Kidney (tissue), 22 donors: ENCODE measurements at places on chromosomes 11 and 22. TPM values are rescaled to one million over a fixed set of nuclear protein-coding genes. Genes with fewer than 3 reads are reported as not detected.
A peak's percentile ranks its signal among the peaks of the same experiment; 100 is the strongest.

DNA sequence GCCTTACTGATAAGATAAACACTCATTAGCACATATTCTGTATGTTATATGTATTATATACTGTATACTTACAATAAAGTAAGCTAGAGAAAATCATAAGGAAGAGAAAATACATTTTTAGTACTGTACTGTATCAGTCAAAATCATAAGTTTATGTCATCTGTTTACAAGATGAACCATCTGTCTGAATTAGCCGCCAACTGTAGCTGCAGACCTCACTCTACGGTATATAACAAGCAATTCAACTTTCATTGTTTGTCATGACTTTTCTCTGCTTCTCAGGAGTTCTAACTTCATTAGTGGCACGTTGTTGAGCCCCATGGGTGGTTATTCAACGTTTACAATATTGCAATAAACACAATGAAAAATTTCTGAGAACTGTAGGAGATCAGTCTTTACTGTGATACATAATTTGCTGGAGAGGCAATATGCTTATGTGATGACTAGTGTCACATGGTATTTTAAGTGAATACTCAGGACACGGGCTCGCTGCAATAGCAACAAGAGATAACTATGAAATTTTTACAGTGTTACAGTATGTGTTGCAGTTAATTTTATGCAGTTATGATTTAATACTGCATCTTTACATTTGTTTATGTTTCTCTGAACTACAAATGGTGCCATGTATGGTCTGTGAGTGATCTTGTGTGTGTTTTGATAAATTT lies 132.2 kb upstream of the CTSC start:
- no peak overlapping the region for H3K4me3 ChIP-seq
- H3K4me1 ChIP-seq, result no peaks in the 10 kb centered on the region
- no peaks in the 10 kb centered on the region for H3K27me3 ChIP-seq
- no peak overlapping the region for H3K27ac ChIP-seq

GRCh38 chr11:120392793-120393192 lies 56.6 kb downstream of the ARHGEF12 start:
- H3K27ac ChIP-seq, result no peak overlapping the region
- no peaks in the 10 kb centered on the region for H3K36me3 ChIP-seq
- no peaks in the 10 kb centered on the region for H3K27me3 ChIP-seq
- DNase-seq, result no peak
- peaks cover 11% of the 10 kb centered on the region for H3K4me1 ChIP-seq
- no peak overlapping the region for H3K4me3 ChIP-seq

THY1 gene
- 17.5 TPM for total RNA-seq

DNA sequence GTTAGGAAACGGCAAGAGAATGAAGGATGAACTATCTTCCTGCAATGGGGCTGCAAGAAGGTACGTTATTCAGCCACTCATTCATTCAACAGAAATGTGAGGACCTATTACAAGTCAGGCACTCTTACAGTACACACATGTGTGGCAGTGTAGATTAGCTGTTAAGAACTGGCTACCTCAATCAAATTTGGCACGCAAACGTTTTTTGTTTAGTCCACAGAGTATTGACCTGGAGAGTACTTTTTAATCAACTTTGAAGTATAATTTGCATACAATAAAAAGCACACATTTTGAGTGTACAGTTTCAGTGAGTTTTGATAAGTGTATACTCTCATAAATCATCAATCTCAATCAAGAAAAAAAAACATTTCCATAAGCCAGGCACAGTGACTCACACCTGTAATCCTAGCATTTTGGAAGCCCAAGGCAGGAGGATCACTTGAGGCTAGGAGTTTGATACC lies 24.2 kb downstream of the MRTFA start:
- H3K4me1 ChIP-seq, result no peaks in the 10 kb centered on the region
- no peaks in the 10 kb centered on the region for H3K27me3 ChIP-seq
- H3K36me3 ChIP-seq, result no peaks in the 10 kb centered on the region
- no peak overlapping the region for H3K27ac ChIP-seq
- DNase-seq, result no peak

OR6A2 gene
- 0.25 TPM for total RNA-seq

UBQLNL gene
- total RNA-seq, result 0.69 TPM

GRCh38 chr22:42062506-42063170 lies 8.0 kb downstream of the NAGA start:
- no peaks in the 10 kb centered on the region for H3K4me1 ChIP-seq
- H3K27ac ChIP-seq, result no peak overlapping the region
- H3K36me3 ChIP-seq, result no peaks in the 10 kb centered on the region
- no peak for DNase-seq
- no peaks in the 10 kb centered on the region for H3K27me3 ChIP-seq

GRCh38 chr22:48177631-48178030 lies 1415.2 kb downstream of the TBC1D22A start:
- H3K4me1 ChIP-seq, result no peaks in the 10 kb centered on the region
- no peaks in the 10 kb centered on the region for H3K27me3 ChIP-seq
- DNase-seq, result no peak

CREBZF gene
- 44.7 TPM for total RNA-seq

GRCh38 chr11:134581966-134582769 lies 170.1 kb upstream of the B3GAT1 start:
- H3K4me1 ChIP-seq, result no peaks in the 10 kb centered on the region
- no peaks in the 10 kb centered on the region for H3K36me3 ChIP-seq
- DNase-seq, result no peak
- H3K27me3 ChIP-seq, result no peaks in the 10 kb centered on the region
- H3K27ac ChIP-seq, result no peak overlapping the region
- no peak overlapping the region for H3K4me3 ChIP-seq

DNA sequence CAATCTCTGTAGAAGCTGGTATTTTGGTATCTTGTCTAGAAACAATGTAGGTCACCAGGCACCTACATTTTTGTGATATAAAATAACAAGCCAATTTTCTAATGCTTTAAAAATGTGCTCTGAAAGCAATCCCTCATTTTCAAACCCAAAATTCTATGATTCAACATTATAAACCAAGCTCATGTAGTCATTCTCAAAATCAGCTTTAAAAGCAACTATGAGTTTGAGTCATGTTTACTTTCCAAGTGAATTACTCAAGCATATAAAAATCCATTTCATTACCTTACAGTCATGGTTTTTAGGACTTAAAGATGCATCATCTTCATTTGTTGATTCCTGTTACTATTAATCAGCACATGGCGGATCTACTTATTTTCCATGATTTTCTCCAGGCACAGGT lies 216.4 kb downstream of the GRM5 start:
- H3K27ac ChIP-seq, result no peak overlapping the region
- no peaks in the 10 kb centered on the region for H3K27me3 ChIP-seq
- DNase-seq, result no peak

DNA sequence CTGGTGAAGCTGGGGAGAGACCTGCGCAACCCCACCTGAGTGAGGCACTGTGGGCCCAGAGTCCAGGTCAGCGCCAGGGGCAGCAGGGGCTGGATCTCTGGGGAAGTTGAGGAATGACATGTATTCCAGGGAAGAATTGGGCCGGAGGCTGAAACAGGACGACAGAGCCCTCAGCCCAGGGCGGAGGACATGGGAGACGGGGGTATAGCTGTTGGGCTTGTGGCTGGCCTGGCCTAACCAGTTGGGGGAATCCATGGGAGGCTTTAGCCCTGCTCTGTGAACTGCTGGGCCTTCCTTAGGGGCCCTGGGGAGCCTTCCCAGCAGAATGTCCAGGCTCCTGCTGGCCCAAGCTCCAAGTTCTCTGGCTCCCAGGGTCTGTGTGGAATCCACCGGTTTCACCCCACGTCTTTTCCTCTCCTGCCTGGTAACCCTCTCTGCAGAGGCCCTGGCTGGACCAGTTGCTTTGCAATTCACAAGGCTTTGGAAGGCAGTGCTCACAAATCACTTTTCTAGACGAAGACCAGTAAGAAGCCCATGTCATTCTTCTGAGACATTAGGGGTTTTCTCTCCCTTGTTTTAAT lies 50.4 kb upstream of the KCNQ1OT1 start:
- H3K4me1 ChIP-seq, result no peaks in the 10 kb centered on the region
- H3K36me3 ChIP-seq, result no peaks in the 10 kb centered on the region
- H3K27ac ChIP-seq, result no peak overlapping the region
- no peak overlapping the region for H3K4me3 ChIP-seq

DNA sequence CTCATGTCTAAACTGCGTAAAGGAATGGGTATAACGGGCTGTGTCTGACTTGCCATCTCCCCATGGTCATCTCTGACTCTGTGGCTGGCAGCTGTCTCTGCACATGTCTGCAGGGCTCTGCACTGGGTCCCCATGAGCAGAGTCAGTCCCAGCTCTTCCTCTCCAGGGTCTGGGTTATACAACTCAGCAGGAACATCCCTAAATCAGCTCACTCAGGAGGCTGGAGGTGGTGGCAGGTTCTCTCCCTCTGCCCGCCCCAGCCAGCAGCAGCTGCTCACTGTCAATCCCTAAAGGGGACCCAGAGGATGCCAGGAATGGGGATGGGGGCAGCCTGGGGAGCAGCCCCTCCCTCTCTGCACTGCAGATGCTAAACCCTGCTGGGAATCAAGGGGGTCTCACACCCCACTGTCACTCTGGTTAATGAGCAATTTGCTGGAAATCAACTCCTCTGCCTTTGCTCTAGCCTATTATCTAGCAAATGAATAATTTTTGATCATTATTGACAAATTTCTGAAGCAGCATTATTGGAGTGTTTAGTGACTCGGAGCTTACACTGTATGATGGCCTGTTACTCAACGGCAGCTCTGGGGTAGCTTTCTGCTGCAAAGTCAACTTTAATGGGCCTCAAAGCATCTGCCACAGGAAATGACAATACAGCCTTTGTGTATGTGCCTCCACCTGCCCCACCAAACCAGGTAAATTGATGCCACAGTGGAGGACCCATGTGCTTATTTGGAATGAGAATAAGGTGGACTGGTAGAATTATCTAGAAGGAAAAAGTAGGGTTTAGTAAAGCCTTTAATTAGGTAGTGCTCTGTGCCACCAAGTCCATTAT lies 55.7 kb upstream of the SHANK2 start:
- H3K27ac ChIP-seq, result no peak overlapping the region
- H3K36me3 ChIP-seq, result no peaks in the 10 kb centered on the region
- H3K27me3 ChIP-seq, result no peaks in the 10 kb centered on the region

GRCh38 chr22:21866833-21867527 lies 465 bp downstream of the MAPK1 start:
- peaks cover 11% of the 10 kb centered on the region for H3K4me1 ChIP-seq
- no peaks in the 10 kb centered on the region for H3K27me3 ChIP-seq
- H3K4me3 ChIP-seq, result peak overlapping the region; percentile 83
- H3K36me3 ChIP-seq, result no peaks in the 10 kb centered on the region
- H3K27ac ChIP-seq, result peak overlapping the region; percentile 71

- H3K27me3 ChIP-seq, result no peaks in the 10 kb centered on the region
- H3K36me3 ChIP-seq, result peaks cover 4% of the 10 kb centered on the region
- no peak for DNase-seq
- H3K27ac ChIP-seq, result no peak overlapping the region
- no peak overlapping the region for H3K4me3 ChIP-seq
- peaks cover 16% of the 10 kb centered on the region for H3K4me1 ChIP-seq
Measured at GRCh38 chr22:41442240-41442792, 4.3 kb downstream of the TOB2 start.

GRCh38 chr11:110148775-110149744 lies 55.9 kb downstream of the ZC3H12C start:
- no peaks in the 10 kb centered on the region for H3K27me3 ChIP-seq
- no peak overlapping the region for H3K4me3 ChIP-seq
- no peak overlapping the region for H3K27ac ChIP-seq
- no peak for DNase-seq

ZNF280A gene
- total RNA-seq, result not detected

DNA sequence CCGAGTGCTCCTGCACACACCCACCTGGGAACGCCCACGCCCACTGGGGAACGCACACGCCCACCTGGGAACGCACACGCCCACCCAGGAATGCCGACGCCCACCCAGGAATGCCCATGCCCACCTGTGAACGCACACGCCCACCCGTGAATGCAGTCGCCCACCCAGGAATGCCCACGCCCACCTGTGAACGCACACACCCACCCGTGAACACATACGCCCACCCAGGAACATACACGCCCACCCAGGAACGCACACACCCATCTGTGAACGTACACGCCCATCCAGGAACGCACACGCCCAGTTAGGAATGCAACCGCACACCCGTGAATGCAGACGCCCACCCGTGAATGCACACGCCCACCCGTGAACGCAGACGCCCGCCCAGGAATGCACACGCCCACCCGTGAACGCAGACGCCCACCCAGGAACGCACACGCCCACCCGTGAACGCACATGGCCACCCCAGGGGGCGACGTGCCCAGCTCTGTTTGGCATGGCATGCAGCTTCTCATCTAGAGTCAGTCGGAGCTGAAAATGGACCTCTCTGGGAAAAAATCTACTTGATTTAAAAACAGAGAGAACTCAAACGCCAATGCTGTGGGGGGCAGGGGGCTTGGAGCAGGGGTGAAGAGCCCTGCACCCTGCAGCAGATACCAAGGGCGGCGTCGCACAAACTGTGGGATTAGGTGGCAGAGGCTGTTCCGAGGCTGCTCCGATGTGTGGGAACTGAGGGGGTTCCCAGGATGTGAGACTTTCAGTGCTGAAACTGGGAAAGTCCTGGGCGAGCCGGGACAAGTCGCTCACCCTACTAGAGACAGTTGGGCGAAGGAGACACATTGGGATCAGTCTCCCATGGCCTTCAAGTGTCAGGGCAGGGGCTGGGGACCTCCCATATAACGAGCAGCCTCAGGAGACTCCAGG lies 83.3 kb downstream of the MYEOV start:
- H3K36me3 ChIP-seq, result no peaks in the 10 kb centered on the region
- H3K27me3 ChIP-seq, result no peaks in the 10 kb centered on the region
- no peaks in the 10 kb centered on the region for H3K4me1 ChIP-seq
- H3K4me3 ChIP-seq, result no peak overlapping the region
- DNase-seq, result no peak
- H3K27ac ChIP-seq, result no peak overlapping the region

MPEG1 gene
- 33.1 TPM for total RNA-seq

CST6 gene
- 5.9 TPM for total RNA-seq

MAPK8IP2 gene
- total RNA-seq, result 1.1 TPM

TMPRSS5 gene
- total RNA-seq, result 0.60 TPM

- no peak overlapping the region for H3K4me3 ChIP-seq
- H3K27me3 ChIP-seq, result no peaks in the 10 kb centered on the region
- H3K27ac ChIP-seq, result no peak overlapping the region
- H3K4me1 ChIP-seq, result no peaks in the 10 kb centered on the region
- peaks cover 27% of the 10 kb centered on the region for H3K36me3 ChIP-seq
Measured at GRCh38 chr22:41264408-41264941, 21.5 kb downstream of the RANGAP1 start.

CNGA4 gene
- 0.22 TPM for total RNA-seq

STX3 gene
- total RNA-seq, result 43.2 TPM

- no peak overlapping the region for H3K27ac ChIP-seq
- no peaks in the 10 kb centered on the region for H3K27me3 ChIP-seq
- no peaks in the 10 kb centered on the region for H3K36me3 ChIP-seq
- no peak overlapping the region for H3K4me3 ChIP-seq
- H3K4me1 ChIP-seq, result no peaks in the 10 kb centered on the region
- DNase-seq, result peak; percentile 87
Measured at GRCh38 chr11:2097356-2097997, 41.7 kb downstream of the IGF2 start.

TYR gene
- total RNA-seq, result not detected
